ENCODE measurements at places on chromosomes 2 and 18. TPM values are rescaled to one million over a fixed set of nuclear protein-coding genes. Genes with fewer than 3 reads are reported as not detected.

Gene UGT1A10
- 0.83 TPM for total RNA-seq

Gene BCL11A
- 0.14 TPM for total RNA-seq

Gene TMEM247
- total RNA-seq: not detected

Gene SERPINB7
- total RNA-seq: 1.4 TPM

Gene AGXT
- total RNA-seq: not detected

Gene ERBB4
- not detected for total RNA-seq

Gene HOXD13
- 0.09 TPM for total RNA-seq

Gene GBX2
- not detected for total RNA-seq

Gene RBKS
- total RNA-seq: 1.6 TPM

Gene SAG
- not detected for total RNA-seq

Gene C2orf66
- not detected for total RNA-seq

Gene TXNDC2
- under 0.01 TPM for total RNA-seq

Gene TEKT4
- not detected for total RNA-seq

Gene CD28
- total RNA-seq: under 0.01 TPM

Gene SNRPD1
- total RNA-seq: 11.9 TPM

Gene ZC3H15
- 60.2 TPM for total RNA-seq

Gene SELENOI
- total RNA-seq: 15.1 TPM

Gene ZSWIM2
- 0.09 TPM for total RNA-seq

Gene DLX2
- total RNA-seq: not detected

Gene NT5C1B
- total RNA-seq: not detected

Gene MRPL44
- total RNA-seq: 25.7 TPM

Gene MATN3
- total RNA-seq: 1.5 TPM

Gene NDC80
- 2.7 TPM for total RNA-seq

Gene FAM161A
- total RNA-seq: 1.9 TPM

Gene STON1
- 27.3 TPM for total RNA-seq

Gene ANKRD30B
- under 0.01 TPM for total RNA-seq

Gene PTPRN
- total RNA-seq: 57.0 TPM

Gene CMPK2
- 0.43 TPM for total RNA-seq

Gene DRC1
- not detected for total RNA-seq

Gene SOCS6
- 49.5 TPM for total RNA-seq
